ENCODE measurements at places on chromosomes 2 and 18.

DNA sequence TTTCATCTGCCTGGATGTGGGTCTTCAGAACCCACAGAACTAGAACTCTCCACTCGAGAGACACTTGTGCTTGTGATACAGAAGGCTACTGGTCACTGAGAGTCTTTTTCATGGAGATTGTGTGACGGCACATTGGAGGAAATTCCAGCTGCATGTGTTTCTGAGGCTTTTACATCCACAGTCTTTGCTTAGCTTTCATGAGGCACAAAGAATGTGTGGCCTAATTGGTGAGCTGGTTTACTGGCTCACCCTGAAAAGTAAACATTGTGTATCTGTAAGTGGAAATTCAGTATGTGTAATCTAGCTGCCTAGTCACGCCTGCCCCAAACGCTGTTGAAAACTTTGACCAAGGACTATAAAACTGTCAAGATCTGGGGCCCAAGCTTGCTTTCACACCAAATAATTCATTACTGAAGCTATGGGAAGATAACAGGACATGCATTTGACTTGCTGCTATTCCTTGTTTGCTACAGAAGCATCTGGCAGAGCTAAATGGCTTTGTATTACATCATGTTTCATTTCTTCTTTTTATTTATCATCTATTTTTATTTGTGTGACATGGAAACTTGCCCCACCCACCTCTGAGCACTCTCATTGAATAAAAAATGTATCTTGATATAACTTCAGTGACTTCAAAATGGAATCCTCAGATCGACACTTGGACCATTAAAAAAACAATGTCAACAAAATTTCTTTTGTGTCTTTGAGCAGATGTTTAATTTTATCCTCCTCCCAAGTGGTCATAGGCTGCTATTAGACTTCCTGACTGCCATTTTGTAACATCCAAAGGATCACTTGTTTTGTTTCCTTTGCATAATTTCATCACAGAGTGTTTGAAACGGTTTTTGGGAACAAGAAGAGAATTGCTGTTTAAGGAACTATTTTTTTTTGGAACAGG lies 80.2 kb downstream of the EFEMP1 start:
- DNase-seq: no peak

DNA sequence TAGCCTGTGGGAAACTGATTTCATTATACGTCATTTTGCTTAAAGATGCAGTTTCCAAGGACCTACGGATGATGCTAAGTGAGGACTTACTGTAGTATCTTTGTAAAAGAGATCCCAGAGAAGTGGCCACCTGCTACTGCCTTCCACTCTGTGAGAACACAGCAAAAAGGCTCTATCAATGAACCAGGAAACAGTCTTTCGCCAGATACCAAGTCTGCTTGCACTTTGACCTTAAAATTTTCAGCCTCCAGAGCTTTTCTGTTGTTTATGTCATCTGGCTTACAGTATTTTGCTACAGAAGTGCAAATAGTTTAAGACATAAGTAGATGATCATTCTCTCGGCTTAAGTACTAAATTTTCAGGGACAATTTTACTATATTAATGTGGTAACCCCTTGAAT lies 847.9 kb upstream of the CHAC2 start:
- no peak for DNase-seq

GRCh38 chr2:131105950-131106801 lies 1.0 kb downstream of the PLEKHB2 start:
- DNase-seq: no peak

- no peak for DNase-seq
These were observed 235.5 kb downstream of the HDAC4 start for GRCh38 chr2:239165206-239165831.

DNA sequence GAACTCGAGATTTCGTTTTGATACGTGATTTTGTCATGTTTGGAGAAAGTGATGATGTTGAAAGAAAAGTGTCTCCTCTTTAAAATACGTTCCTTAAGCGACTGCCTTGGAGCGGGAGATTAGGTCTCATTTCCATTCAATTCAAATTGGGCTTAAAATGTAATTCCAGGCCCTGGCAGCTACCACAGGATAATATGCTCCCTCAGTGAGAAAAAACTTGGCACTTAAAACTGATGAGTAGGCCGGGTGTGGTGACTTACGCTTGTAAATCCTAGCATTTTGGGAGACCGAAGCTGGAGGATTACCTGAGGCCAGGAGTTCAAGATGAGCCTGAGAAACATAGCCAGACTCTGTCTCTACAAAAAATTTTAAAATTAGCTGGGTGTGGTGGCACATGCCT lies 146.3 kb upstream of the L3MBTL4 start:
- no peak for DNase-seq

DNA sequence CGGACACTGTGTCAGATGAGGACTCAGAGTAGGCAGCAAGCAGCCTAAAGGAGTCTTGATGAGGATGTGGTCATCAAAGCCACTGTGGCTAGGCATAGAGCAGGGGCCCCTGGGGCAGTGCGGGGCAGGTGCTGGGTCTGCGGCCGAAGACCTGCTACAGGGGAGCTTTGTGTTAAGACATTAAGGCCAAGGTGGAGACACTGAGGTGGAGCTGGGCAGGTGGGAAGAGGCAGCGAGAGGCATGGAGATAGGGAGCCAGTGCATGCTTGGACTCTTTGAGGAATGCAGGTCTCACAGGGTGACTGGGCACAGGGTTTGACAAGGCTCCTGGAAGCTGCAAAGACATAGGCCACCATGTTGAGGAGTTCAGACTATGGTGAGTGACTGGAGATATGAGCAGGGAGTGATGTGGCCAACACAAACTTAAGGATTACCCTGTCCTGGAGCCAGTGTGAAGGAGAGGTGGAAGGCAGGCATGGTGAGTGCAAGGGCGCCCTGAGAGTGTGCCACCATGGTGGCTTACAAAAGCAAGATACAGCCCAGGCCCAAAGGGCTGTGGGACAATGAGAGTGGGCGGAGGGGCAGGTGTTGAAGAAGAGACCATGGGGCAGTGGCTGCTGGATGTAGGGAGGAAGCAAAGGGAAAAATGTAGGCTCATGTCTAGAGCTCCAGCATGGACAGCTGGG lies 450.9 kb upstream of the HS6ST1 start:
- no peak for DNase-seq

DNA sequence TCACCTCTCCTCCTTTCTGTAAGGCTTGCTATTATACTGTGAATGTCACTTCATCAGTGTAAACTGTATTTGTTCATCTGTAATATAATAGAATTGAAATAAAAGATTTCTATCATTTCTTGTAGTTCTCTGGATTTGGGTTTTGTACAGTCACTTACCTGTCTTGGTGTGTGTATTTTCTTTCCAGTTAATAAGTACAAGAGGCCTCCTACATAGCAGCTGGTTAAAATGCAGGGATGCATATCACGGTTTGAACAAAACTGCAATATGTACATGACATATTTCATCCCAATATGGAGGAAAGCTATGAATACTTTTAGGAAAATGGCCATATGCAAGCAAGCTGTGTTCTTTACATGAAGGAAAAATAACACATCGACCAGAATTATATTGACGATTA lies 5.4 kb upstream of the STAT1 start:
- DNase-seq: no peak

DNA sequence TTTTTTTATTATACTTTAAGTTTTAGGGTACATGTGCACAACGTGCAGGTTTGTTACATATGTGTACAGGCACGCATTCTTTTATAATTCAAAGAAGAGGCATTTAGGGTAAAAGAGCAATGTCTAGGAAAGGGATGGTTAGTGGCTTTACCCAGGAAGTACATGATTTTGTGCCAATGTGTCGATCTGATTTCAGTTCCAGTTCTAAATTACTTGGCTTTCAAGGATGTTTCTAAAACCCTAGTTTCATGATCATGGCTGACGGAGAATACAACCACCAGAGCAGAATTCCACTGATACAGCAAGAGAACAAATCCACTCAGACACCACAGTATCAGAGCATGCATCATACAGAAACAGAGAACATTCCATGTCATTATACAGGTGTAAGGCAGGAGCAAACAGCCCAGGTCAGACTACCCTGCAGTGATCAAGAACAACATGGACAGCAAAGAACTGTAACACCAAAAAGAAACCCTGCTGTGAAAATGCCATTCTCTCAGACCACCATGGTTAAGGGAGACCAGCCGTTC lies 116.7 kb upstream of the STK17B start:
- DNase-seq: no peak

GRCh38 chr18:54119524-54120019 lies 104.9 kb downstream of the MBD2 start:
- DNase-seq: peak; percentile 79

DNA sequence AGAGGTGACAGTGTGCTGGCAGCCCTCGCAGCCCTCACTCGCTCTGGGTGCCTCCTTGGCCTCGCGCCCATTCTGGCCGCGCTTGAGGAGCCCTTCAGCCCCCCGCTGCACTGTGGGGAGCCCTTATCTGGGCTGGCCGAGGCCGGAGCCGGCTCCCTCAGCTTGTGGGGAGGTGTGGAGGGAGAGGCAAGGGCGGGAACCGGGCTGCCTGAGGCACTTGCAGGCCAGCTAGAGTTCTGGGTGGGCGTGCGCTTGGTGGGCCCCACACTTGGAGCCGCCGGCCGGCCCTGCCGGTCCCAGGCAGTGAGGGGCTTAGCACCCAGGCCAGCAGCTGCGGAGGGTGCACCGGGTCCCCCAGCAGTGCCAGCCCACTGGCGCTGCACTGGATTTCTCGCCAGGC lies 1480.9 kb upstream of the SLC39A10 start:
- DNase-seq: no peak

DNA sequence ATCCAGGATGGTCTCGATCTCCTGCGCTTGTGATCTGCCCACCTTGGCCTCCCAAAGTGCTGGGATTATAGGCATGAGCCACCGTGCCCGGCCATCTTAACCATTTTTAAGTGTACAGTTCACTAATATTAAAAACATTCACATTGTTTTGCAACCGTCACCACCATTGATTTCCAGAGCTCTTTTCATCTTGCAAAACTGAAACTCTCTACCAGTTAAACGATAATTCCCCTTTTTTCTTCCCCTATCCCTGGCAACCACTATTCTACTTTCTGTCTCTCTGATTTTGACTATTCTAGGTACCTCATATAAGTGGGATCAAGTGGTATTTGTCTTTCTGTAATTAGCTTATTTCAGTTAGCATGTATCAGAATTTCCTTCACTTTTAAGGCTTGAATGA lies 16.8 kb upstream of the NEUROD1 start:
- no peak for DNase-seq

DNA sequence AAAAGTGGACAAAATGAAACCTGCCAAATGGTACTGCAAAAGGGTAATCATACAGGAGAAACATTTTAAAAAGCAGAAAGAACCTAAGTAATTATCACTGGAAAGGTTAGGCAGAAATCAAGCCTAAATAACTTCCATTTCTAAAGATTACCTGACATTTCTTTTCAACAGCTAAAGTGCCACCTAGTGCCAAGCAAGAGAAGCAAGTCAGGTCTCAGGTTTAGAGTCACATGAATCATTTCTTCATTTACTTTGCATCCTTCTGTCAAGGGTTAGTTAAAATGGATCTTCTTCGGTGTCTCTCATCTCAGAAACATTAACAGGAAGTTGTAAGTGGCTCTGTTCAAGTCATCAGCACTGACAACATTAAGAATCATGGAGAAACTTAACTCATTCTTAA lies 90.3 kb downstream of the AKAIN1 start:
- no peak for DNase-seq

DNA sequence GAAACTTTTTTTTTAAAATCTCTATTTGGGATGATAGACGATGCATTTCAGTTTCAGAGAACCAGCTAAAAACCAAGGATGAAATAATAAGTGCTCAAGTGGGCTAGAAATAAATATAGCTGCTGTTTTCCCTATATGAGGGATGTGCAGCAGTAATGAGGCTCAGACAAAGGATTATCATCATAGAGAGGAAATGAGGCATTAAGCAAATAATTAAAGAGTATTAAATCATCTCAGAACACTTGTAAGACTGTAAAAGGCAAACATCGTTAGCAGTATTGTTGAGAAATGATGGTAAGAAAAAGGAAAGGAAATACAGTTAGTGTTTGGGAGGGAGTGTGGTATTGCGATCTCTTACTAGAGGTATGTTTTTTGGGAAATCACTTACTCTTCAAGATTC lies 233.5 kb downstream of the TGIF1 start:
- no peak for DNase-seq

DNA sequence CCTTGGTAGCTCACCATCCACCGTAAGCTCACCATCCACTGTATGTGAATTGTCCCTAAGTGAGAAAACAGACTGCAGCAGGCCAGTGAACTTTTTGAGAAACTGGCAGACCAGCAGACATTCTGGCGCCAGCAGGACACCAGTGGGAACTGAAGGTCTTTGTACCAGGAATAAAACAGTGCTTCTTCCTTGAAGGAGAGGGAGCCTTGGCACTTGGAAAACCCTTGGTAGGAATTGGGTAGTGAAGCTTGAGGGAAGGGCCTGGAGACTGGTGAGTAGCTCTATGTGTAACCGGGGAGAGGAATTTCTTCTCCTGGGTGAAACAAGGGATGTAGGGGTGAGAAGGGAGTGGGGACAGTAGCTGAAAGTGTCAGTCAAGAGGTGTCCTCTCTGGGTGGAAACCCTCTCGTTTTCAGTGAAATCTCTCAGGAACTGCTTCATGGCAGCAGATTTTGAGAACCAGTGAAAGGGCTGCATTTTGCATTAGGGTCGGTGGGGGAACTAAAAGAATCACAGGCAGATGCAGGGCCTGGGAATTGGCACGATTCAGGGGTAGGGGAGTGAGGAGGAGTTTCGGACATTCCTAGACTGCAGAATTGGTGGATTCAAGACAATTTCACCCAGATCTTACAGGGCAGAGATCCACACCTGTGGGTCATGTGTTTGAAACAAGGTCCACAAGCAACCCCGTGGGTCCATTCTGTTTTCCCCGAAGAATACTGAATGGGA lies 131.5 kb upstream of the DLX2 start:
- no peak for DNase-seq

GRCh38 chr2:1811258-1811970 lies 67.1 kb upstream of the PXDN start:
- no peak for DNase-seq

- DNase-seq: no peak
These were observed 118.5 kb upstream of the TWIST2 start for GRCh38 chr2:238729261-238729935.

DNA sequence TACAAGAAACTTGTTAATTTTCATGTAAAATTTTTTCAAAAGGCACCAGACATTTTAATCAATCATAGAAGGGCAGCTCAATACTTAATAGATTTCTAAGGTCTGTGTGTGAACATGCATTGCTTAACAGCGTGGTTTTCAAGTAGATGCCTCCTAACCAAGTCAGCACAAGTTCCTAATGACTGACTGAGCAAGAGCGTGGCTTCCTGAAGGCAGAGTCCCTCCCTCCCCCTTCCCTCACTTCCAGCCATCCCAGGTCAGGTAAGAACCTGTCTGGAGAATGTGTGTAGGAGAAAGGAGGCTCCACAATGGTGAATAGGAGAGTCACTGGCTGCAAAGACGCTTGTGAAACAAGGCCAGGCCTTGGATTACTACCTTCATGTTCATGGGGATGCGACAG lies 33.5 kb upstream of the DAPL1 start:
- DNase-seq: no peak

- no peak for DNase-seq
These were observed 97.2 kb upstream of the TMEM18 start for GRCh38 chr2:774436-774835.

DNA sequence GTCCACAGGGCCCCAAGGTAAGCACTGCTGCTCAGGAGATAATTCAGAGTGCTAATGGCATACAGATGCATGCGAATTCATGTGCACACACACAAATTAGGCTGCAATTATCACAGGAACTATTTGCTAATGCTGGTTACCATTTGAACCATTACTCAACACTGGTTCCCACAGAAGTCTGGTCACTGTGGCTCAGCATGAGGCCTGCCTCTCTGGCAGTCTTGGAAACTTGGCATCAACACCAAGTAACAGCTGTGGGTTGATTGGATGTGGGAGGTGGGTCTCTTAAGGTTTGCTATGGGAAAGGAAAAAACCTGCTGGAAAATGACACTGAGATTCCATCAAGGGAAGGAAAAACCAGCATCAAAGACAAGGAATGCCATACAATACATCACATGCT lies 105.0 kb downstream of the CELF4 start:
- no peak for DNase-seq
